Activated naive CD4-positive, alpha-beta T cell treated with anti-CD3 and anti-CD28 coated beads, Interleukin-2, amount 50 U/mL, for 72 hours (primary cell): ENCODE measurements at places on chromosomes 2 and 18. TPM values are rescaled to one million over a fixed set of nuclear protein-coding genes. Genes with fewer than 3 reads are reported as not detected.

SESTD1 gene
- 15.4 TPM for total RNA-seq

SRD5A2 gene
- total RNA-seq, result not detected

AQP12B gene
- not detected for total RNA-seq

LTBP1 gene
- 0.39 TPM for total RNA-seq

DNA sequence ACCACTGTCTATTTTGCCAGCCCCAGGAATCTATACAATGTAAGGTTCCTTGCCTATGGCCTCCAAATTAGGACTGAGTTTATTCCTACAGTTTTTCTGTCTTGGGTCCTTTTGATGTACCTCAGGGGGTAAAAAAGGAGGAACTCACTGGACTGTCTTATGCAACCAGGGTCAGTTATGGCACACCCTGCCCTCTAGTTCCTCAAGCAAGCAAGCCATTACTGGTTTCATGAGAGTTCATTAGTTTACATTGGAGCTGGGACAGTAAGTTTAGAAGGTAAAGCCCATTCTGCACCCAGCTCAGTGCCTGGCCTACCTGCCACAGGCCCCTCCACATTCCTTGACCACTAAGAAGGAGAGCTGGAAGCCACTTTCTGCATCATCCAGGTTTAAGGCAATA is 68.7 kb upstream of the WIPF1 start:
- no peak for DNase-seq

- no peak for DNase-seq
Observed at GRCh38 chr2:203741566-203741965, 35.1 kb downstream of the CD28 start.

GRCh38 chr18:74841248-74841647 is 243.6 kb downstream of the ZNF407 start:
- DNase-seq, result no peak

GRCh38 chr2:54204476-54204875 is 51.6 kb downstream of the TSPYL6 start:
- DNase-seq, result no peak

DNA sequence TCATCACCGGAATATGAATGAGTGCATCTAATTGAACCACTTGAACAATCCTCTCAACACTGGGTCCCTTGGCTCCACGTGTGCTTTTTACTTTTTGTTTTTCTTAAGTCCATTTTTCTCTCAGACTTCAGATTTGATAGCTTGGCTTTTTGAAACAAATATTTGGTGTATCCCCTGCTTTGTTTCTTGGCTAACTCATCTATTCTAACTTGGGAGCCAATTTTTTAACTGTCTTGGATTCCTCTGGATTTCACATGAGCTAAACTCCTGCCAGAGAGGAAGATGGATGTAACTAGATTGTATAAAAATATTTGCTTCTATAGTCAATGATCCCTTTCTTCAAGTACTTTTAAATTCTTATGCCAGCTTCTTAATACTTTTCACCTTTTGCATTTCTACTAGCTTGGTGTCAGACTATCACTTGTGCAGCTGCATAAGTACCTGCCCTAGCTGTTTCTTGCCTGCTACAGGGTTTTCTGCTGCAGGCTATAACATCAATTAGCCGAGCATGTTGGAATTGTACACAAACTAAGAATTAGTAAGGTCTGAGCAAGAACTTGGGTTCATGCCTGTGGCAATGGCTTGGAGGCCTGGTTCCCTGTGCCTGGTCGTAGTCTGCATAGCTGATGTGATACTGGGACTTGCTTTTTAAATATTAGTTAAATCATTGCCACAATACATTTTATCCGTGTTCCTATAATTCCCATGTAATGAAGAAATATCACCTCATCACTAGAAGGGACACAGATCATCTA is 281.5 kb downstream of the EN1 start:
- DNase-seq, result no peak

- DNase-seq, result no peak
Observed at GRCh38 chr2:227360351-227360750, 18.8 kb downstream of the TM4SF20 start.

- DNase-seq, result no peak
Observed at GRCh38 chr18:46431522-46432171, 225.4 kb downstream of the LOXHD1 start.

GRCh38 chr18:43855376-43855775 is 578.1 kb upstream of the SYT4 start:
- no peak for DNase-seq
